H7 (cell line): ENCODE measurements at places on chromosomes 12 and 14.

DNA sequence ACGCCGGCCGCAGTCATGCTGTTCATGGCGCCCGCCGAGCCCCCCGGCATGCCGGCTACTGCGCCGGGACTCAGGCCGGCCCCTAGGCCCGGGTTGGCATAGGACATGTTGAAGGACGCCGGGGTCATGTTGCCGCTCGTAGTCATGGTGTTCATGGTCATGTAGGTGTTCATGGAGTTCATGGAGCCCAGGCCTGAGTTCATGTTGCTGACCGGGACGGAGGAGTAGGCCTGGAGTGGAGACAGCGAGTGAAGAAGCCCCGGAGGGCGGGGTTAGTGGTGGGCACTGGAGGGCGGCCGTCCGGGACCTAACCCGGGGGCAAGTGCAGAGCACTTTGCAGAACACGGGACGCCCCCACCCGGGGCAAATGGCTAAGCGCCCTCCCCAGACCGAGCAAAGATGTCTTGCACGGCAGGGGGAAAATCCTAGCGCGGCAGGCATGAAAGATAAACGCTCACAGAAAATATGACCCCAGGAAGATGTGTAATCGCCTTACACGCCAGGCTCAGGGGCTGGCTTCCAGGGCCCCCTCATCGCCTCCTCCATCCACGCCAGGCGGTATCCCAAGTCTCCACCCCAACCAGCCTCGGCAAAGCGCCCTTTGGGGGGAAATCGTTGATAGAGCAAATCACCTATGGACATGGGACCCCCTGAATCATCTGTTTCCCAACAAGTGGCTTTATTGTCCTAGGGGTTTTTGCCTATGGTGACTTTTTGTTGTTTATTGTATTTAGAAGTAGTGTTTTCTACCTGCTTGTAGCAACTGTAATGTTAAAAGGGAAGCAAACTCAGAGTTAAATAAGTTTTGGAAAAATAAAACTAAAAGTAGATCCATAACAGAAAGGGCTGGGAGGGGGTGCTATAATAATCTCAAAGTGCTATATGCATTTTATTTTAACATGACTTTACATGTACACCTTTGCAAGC lies 2.3 kb downstream of the FOXA1 start:
- peak; percentile 74 for DNase-seq

DNA sequence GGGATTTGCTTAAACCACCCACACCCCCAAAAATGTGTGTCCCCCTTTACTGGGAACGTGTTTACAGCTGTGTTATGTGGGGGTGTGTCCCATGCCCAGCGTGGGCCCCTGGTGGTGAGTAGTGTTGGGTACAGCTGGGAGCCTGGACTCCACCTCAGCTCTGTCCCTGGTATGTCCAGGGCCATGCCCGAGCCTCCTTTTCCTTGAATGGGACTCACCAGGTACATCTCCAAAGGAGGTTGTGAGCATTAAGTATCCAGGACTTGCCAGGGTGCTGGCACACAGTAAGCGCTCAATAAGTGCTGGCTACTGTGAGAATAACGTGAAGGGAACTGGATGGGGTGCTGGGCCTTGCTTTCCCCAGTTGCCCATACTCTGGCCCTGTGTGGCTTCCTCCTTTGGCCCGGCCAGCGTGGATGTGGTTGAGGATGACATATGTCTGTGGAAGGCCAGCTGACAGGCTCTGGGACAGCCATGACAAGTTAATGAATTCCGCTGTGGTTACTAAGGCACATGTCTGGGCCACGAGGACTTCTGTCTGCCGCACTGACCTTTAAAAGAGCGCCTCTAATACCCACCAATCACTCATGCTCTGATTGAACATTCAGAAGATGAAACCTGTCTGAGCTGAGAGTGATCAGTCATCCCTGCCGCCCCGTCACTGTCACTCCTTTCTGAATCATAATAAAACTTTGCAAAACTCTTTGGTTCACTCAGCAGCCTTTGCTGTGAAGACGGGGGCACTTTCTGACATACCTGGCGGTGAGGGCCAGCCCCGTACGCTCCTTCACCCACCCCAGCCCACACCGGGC lies 74.7 kb downstream of the DIO3 start:
- DNase-seq: no peak

- DNase-seq: no peak
Measured at GRCh38 chr12:42767326-42767954, 177.9 kb upstream of the PRICKLE1 start.

DNA sequence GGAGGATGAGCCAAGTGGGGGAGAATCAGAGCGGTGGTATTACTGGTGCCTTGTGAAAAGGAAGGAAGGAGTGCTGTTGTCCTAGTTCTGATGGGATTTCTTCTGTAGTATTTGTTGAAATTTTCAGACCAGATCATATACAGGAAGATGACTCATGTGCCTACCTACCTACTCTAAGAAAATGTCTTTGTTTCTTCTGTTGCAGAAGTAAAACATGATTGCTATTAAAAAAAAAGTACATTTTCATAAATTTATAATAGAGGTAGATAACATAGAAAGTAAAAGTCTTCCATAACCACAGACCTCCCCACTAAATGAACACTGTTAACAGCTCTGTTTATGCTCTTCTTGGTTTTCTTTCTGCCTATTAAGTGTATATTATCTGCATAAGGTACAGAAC lies 26.9 kb downstream of the SAMD4A start:
- no peak for DNase-seq

DNA sequence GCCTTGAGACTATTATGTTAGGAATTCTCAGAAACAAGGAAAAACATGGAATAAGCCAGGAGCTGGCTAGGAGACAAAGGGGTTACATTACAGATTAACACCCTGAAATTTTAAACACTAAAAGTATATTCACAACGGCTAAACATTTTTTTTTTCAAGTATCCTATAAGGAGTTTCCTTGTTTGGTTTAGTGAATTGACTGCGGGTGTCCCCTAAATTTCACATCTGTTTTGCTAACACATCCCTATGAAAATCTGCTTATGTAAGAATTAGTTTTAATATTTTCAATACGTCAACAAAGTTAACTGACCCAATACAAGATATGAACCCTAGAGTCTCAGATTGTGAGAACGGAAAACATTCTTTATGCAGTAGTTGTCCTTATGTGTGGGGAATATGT lies 19.0 kb downstream of the TAOK3 start:
- no peak for DNase-seq

DNA sequence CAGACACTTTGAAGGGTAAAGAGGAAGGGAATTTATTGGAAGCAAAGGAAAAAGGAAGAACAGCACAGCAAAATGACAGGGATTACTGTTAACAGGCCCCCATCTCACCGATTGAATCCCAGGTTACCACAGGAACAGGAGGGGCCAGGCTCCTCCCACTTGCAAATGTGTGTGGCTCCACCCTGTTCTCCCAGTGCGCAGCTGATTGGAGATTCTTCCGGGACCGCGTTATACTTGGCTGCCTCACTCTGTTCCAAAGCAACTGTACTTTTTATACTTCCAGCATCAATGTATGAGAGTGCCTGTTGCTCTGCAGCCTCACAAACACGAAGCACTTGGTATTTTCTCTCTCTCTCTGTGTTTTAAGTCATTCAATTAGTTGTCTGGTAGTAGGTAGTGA lies 273.6 kb upstream of the MDGA2 start:
- DNase-seq: no peak

DNA sequence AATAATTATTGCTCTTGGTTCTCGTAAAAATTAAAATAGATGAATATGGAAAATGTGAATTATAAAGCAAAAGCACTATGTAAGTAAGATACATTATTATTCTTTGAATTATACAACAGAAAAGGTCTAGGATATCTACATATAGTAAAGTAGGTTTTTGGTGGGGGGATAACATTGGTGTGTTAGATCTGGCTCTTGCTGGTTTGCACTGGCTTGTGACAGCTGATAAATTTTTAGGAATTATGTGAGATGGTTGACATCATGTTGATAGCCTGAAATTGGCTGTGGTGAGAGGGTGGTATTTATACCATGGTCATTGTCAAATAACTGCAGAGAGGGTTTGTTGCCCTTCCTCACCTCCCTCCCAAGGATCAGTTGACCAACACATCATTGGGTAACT lies 50.7 kb upstream of the BTG1 start:
- no peak for DNase-seq

DNA sequence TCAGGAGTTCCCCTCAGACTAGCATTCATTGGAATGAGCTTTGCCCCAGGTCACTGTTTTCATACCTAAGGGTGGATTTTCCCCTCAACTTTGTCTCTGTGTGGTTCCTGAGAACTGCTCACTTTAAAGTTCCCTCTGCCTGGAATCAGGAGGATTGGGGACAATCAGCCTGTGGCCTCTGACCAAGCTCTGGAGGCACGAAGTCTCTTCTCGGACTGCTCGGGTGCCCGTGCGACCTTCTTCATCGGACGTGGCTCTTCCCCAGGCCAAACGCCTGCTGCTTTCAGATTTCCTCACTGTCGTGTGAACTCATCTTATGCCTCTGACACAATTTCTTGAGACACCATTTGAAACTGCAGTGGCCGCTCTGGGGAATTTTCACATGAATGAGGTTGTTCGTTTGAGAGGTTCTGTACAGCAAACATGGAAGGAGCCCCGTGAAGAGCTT lies 153.7 kb upstream of the PZP start:
- DNase-seq: no peak

- no peak for DNase-seq
Measured at GRCh38 chr12:19483727-19484126, 44.4 kb downstream of the AEBP2 start.

- no peak for DNase-seq
Measured at GRCh38 chr14:87148655-87149054, 844.3 kb downstream of the GALC start.

GRCh38 chr14:63287666-63288483 lies 30.9 kb downstream of the GPHB5 start:
- peak; percentile 46 for DNase-seq

DNA sequence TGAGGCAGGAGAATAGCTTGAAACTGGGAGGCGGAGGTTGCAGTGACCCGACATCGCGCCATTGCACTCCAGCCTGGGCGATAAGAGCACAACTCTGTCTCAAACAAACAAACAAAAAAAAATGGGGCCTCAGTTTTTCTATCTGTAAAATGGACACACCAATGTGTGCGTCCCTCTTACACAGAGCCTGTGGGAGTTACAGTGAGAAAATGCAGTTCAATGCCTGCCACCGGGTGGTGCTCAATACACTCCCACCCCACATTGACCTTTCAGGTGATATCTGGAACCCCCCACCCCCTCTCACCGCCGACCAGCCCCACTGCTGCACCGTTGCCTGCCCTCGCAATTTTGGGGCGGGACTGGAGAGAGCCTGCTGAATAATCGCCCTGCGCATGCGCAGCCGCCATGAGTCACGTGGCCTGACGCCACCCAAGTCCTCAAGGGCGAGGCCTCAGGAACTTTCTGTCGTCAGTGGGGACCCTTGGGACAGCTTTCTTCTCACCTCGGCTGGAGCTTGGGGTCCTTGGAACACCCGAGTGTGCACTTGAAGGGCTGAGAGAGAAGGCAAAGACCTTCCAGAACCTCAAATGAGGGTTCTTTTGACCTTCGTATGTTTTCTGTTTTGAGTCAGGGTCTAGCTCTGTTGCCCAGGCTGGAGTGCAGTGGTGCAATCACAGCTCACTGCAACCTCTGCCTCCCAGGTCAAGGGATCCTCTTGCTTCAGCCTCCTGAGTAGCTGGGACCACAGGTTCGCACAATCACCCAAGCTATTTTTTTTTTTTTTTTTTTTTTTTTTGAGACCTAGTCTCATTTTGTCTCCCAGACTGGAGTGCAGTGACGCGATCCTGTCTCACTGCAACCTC lies 14.6 kb upstream of the CABP1 start:
- peak; percentile 88 for DNase-seq

DNA sequence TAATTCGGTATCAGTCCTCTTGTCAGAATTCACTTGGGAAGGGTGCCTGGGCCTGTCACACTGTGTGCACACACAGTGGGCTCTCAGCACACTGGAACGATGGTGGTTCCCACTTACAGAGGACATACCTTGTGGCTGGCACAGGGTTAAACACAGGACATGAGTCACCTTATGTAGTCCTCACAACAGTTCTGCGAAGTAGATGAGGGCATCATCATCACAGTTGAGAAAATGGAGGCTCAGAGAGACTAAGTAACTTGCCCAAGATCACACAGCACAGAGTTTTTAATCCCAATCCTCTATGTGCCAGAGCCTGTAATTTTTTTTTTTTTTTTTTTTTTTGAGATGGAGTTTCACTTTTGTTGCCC lies 90.7 kb downstream of the NINJ2 start:
- no peak for DNase-seq

DNA sequence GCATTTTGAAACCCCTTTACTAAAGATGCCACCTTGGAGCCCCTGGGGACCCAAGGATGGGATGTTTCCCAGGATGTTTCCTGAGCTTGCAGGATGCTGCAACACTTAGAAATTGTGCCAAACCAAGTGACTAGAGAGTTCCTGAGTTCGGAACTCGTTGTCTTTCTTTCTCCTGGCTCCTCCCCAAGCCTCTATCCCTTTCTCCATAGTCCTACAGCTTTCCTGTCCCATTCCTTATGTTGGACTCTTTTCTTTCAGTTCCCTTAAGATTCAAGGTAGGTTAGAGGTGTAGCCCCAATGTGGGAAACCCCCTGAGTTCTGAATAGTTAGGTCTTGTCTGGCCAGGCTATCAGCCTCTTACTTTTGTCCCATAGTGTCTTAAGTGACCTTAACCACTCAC lies 1.4 kb upstream of the KIF5A start:
- DNase-seq: no peak

DNA sequence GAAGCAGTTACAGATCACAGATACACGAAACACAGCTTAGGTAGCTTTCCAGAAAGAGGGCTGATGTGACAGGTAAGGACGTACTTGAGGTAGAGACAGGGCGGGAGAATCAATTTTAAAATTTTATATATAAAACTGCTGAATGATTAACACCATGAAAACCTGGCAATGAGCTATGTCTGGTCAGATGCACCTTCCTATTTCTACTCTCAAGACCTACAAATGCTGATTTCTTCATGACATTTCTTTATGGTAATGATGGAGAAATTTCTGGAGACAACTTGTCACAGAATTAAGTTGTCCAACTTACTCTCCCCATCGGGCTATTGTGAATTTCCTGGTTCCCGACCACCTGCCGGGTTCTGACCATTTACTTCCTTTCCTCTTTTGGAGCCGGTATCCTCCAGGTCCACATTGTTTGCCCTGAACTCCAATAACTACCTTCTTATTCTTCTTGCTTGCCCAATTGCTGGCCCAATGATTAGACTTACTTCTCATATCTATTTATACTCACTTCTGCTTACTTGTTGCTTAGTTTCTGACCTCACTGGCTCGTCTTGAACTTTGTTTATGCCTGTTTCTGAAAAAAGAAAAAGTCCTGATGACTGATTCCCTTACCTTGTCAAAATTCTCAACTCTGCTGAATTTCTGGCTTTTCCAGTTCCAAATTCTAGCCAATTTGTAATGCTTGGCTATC lies 12.8 kb upstream of the ATP2B1 start:
- DNase-seq: no peak

- DNase-seq: no peak
Measured at GRCh38 chr14:52119030-52119429, 50.2 kb upstream of the NID2 start.

DNA sequence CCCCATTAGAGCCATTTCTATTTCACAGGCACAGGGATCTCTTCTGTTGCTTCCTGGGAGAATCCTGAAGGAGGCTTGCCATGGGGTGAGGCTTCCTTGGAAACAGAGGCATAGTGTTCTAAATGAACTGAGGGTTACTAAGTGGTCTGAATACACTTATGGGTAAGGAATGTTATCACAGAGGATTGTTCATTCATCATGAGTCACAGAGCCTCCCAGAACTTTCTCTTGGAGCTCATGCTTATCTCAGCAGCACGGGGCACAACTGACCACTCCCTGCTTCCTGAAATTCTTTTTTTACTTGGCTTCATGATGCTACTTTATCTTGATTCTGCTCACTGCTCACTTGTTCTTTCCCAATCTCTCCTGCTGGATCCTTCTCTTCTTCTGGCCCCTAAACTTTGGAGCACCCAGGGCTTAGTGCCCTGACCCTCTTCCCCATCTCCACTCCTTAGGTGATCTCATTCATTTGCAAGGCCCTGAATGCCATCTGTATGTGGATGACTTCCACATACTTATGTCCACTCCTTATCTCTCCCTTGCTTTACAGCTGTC lies 57.9 kb downstream of the ANO6 start:
- no peak for DNase-seq
